SK-MEL-5 (cell line): ENCODE measurements at places on chromosomes 2 and 18. TPM values are rescaled to one million over a fixed set of nuclear protein-coding genes. Genes with fewer than 3 reads are reported as not detected.
A peak's percentile ranks its signal among the peaks of the same experiment; 100 is the strongest.

Gene TP53I3
- 16.6 and 20.9 TPM in 2 replicates for total RNA-seq

DNA sequence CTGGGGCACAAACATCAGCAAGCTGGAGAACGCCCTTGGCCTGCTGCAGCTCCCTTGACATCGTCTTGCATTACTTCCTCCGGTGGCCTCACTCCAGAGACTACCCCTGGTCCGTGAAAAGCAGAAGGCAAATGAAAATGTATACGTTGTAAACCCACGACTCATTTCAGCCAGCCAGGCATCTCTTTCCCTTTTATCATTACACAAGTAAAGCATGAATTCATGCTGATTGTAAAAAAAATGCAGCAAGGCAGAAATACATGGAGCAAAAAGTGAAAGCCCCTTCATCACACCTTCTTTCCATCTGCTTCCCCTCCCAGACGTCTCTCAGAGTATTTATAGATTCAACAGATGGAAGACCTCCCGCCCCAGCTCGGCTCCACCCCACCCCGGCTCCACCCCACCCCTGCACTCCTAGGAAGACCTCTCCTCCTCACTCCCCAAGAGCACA, 41.6 kb upstream of the RALBP1 start:
- no peak for DNase-seq

DNA sequence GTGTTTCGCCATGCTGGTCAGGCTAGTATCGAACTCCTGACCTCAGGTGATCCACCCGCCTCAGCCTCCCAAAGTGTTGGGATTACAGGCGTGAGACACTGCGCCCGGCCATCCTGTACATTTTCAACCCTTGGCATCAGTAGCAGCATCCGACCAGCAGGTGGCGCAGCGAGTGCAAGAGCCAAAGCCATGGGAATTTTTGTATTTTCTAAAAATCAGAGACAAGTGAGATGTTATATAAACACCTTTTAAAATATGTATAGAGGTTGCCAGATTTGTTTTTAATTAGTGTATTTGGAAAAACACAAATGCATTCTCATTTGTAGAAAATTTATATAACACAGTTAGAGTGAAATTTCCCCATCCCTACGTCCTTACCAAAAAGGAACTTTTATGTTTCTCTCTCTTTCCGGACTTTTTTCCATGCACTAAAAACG, 36.8 kb downstream of the MOGAT1 start:
- DNase-seq = peak; percentile 82

- DNase-seq = no peak
Observed at GRCh38 chr2:64462940-64463700, 9.2 kb downstream of the LGALSL start.

Gene SERPINB12
- not detected in 2 replicates for total RNA-seq

- no peak for DNase-seq
Observed at GRCh38 chr18:7626922-7627440, 59.9 kb downstream of the PTPRM start.
